ENCODE measurements at places on chromosomes 6 and 20. TPM values are rescaled to one million over a fixed set of nuclear protein-coding genes. Genes with fewer than 3 reads are reported as not detected.

The MCHR2 gene
- polyA plus RNA-seq = not detected

The ANKRD66 gene
- polyA plus RNA-seq = not detected

DNA sequence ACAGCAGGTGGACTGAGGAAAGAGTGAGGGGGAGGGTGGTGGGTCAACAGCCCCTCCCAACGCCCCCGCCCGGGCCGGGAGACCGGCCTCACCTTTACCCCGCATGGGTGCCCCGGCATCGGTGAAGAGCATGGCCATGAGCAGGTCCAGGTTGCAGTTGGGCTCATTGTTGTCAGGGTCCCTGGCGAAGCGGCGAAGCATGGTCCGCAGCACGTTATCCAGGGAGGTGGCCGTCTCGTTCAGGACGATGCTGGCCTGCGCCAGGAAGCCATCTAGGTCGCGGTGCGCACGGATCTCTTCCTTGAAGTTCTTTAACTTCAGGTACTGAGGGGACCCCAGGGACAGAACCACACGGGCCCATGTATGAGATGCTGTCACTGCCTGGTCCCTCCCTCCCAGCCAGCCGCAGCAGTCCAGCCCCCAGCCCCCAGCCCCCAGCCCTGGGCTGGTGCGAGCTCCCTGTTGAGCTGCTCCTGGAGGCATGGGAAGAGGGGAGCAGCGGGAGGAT, 4.9 kb downstream of the SLC4A11 start:
- DNase-seq = no peak

DNA sequence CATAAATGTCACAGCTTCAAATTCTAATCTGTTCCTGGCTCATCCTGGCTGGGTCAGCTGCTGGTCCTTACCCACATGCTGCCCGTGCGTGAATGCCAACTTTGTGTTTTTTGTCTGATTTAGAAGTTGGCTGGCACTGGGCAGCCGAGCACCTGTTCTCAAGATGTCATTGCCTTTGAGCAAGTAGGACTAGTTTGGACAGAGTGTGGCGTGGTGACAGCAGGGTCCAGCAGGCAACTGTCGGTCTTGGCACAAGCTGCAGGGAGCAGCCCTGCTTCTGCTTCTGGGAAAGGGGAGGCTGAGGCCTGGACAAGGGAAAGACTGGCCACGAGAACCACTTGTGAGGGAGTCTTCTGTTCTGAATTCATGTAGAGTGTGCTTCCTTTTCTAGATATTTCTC, 26.4 kb upstream of the ADRM1 start:
- no peak for DNase-seq

DNA sequence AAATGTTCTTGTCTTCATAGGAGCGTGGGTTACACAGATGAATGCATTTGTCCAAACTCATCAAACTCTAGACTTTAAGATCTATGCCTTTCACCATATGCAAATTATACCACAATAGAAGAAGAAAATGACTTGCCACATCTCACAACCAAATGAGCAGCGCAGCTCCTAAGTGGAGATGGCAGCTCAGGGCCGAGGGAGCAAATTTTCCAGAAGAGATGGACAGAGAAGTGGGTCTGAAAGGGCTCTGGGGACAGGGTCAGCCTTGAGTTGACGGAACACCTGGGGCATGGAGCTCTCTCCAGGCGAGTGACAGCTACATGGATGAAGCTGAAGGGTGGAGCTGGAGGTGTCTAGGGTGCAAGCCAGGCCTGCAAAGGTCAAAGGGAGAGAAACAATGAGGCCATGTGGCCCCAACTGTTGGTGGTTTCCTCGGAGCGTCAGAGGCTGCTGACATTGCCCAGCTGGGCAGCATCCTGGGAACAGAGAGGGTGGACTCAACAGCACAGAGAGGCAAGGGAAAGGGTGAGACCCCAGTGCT, 228.3 kb downstream of the NRN1 start:
- no peak for DNase-seq

All from left kidney (tissue), 8 donors.